Left ventricle myocardium superior (tissue), 1 donor: ENCODE measurements at places on chromosomes 4 and X. TPM values are rescaled to one million over a fixed set of nuclear protein-coding genes. Genes with fewer than 3 reads are reported as not detected.

DNA sequence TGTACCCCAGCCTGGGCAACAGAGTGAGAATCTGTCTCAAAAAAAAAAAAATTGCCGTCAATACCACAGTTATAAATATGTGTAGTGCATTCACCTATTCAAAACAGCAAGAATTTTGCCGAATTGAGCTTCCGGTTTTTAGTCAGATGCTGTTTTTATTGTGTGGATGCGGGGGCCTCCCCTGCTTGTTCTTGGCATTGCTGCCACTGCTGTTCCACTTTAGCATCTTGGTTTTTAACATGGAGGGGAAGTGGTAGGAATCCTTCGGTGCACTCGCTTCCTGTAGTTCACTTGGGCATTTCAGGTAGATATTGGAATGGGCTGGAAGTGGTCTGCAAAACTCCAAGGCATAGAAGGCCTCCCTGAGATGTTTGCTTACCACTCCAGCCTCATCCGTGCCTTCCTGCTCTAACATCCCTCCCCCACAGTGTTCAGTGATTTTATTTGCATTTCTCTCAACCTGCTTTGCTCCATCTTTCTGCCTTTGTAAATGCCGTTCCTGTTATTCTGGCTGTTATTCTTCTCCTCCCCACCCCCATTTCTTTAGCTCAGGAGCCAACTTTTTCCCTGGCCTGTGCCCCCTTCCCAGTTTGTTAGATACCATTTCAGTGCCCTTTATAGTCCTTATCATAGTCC is 25.5 kb downstream of the MOB1B start:
- no peak for DNase-seq

GRCh38 chrX:41963348-41963747 is 40.0 kb upstream of the CASK start:
- DNase-seq = no peak

Gene PDHA2
- total RNA-seq = not detected

DNA sequence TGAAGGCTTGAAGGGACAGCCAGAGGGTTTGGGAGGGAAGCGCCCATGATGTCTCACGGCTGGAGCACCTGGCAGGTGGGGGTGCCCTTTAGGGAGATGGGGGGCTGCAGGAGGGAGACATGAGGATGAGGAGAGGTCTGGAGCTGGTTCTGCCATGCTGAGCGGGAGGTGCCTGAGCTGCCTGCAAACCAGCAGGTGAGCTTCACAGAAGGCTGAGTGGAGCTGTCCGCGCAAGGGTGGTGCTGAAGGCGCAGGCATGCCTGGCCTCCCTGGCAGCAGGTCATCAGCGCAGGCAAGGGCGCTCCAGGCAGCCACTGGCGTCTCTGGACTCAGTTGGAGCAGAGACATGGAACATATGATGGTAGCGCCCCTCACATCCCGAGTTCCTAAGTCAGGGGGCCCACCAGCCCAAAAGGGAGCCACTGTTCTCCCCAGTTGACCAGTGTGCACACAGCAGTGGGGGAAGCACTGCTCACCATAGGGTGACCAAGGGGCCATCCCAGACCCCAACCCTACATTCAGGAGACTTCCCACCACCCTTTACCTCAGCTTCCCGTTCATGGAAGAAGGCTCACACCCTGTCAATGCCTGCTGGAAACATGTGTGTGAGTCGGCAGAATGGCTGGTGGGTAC is 25.8 kb downstream of the ADRA2C start:
- DNase-seq = peak; percentile 69

DNA sequence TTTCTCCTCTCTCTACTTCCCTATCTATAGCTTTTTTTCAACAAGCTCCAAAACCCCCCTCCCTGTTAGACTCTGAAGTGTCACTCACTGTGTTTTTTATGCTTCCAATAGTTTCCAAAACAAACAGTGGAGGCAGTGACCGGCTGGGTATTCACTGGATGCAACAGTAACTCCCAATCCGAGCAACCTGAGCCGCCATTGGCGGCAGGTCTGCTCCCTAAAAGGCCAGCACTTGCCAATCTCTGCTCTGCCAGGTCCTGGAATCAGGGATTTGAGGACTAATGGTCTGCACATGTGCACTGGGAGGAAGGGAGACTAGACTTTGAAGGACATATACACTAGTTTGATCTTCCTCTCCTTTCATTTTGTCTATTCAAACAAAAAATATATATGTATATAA is 7.1 kb downstream of the TBX22 start:
- DNase-seq = no peak

GRCh38 chrX:20221902-20222301 is 44.8 kb downstream of the RPS6KA3 start:
- DNase-seq = no peak

GRCh38 chr4:6556263-6556662 is 18.7 kb upstream of the MAN2B2 start:
- DNase-seq = no peak

Gene HSFX4
- total RNA-seq = not detected

DNA sequence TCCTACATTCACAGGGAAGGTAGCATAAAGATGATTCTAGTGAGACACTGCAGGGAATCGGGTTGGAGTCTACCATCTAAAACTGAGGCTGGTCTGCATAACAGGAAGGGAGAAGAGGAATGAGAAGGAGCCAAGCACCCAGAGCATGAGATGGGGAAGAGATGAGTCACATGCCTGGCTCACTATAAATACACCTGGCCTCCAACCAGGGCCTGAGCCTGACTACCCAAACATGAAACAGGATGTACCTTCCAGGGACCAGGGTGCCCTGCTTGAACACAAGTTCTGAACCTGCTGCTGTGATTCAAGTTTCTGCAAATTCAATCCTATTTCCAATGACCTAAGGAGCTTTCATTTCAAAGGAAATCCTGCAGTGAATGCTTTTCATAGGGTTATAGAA is 24.9 kb downstream of the CD99L2 start:
- peak; percentile 45 for DNase-seq

DNA sequence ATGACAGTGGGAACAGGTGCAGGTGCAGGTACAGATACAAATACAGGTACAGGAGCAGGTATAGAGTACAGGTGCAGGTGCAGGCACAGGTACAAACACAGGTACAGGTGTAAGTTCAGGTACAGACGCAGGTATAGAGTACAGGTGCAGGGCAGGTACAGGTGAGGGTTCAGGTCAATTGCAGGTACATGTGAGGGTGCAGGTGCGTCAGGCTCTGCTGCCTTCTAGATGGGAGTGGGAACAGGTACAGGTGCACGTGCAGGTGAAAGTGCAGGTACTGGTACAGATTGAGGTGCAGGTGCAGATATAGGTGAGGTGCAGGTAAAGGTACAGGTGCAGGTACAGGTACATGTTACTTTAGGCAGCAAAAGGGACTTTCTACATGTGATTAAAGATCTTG is 85.7 kb downstream of the CRLF2 start:
- DNase-seq = no peak

DNA sequence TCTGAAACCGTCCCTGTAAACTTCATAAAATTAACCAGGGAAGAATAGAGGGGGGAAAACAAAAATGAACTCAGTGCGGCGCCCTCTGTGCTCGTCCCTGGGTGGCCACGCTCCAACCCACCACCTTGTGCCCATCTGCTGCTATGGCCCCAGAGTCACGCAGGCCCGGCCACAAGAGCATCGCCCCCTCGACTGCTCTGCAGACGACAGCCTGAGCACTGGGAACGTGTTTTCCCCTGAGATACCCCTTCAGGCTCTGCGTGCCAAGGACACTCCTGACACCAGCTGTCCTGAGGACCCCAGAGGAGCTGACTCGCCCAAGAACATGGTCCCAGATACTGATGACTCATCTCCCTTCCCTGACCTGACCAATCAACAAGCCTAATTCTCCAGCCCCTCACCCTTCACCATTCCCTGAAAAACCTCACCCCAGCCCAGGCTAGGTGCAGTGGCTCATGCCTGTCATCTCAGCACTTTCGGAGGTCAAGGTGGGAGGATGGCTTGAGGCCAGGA is 64.1 kb upstream of the GPR78 start:
- no peak for DNase-seq

DNA sequence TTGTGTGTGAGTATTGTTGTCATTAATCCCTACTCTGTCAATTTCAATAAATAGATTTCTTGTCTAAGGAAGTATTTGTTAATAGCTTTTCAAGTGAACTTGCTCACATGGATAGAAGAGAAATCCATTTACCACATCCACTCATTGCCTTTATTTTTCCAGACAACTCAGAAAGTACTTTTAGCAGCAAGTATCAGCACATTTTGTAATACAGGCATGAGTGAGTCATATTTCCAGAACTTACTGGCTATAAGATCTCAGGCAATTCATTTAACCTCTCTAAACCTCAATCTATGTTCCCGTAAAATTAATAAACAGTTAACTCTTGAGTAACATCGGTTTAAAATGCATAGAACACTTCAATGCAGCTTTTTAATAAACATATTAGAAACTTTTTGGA is 317.9 kb upstream of the PCDH7 start:
- DNase-seq = no peak

- DNase-seq = no peak
Observed at GRCh38 chrX:96835660-96836289, 47.9 kb upstream of the RPA4 start.

DNA sequence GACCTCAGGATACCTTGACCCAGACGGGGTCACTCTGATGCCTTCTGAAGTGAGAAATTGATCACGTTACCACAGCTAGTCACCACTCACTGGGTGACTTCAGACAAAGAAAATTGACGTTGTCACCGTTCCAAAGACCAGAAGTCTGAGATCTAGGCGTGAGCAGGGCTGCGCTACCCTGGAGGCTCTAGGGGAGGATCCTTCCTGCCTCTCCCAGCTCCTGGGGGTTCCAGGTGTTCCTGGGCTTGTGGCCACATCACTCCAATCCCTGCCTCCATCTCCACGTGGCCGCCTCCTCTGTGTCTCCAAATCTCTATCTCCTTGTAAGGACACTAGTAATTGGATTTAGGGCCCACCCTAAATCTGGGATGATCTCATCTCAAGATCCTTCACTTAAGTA is 48.9 kb upstream of the CD99 start:
- DNase-seq = no peak

DNA sequence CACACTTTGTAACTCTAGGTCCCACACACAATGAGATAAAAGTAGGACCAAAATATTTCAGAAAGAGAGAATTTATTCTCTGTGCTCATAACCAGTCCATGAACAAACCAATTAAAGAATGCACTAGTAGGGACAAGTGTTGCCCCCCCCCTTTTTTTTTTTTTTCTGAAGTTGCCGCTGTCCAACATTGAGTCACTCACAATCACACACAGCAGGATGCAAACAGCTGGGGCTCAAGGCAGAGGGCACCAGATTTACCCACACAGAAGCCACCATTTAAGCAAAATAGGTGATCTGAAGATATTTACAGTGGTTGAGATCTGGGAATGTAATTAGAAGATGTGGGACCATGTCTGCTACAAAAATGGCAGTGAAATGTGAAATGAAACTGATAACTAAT is 850.9 kb upstream of the SLIT2 start:
- no peak for DNase-seq

DNA sequence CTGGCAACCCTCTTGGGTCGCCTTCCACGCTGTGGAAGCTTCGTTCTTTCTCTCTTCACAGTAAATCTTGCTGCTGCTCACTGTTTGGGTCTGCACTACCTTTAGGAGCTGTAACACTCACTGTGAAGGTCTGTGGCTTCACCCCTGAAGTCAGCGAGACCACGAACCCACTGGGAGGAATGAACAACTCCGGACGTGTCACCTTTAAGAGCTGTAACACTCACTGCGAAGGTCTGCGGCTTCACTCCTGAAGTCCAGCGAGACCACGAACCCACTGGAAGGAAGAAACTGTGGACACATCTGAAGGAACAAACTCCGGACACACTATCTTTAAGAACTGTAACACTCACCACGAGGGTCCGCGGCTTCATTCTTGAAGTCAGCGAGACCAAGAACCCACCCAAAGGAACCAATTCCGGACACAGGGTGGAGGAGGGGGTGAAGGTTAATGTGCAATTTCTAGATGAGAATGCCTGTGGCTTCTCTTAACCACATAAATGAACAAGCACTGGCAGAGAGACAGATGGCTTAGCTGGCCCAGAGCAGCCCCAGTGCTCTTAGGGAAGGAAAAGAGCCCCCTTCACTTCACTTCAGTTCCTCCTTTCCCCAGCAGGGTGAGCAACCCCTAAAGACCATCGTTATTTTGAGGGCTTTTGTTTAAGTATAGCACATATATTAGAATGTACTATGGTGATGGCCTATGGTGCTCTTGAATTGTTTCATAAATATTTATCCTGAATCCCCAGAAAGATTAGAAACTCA is 73.0 kb downstream of the LUZP4 start:
- no peak for DNase-seq

- DNase-seq = peak; percentile 100
Observed at GRCh38 chr4:51842554-51843308, at the start of gene DCUN1D4. Gene DCUN1D4 (plus strand): TSS chr4:51843153. CDS start chr4:51843243, 90 bp downstream.

- no peak for DNase-seq
Observed at GRCh38 chr4:24780936-24781495, 14.4 kb upstream of the SOD3 start.

DNA sequence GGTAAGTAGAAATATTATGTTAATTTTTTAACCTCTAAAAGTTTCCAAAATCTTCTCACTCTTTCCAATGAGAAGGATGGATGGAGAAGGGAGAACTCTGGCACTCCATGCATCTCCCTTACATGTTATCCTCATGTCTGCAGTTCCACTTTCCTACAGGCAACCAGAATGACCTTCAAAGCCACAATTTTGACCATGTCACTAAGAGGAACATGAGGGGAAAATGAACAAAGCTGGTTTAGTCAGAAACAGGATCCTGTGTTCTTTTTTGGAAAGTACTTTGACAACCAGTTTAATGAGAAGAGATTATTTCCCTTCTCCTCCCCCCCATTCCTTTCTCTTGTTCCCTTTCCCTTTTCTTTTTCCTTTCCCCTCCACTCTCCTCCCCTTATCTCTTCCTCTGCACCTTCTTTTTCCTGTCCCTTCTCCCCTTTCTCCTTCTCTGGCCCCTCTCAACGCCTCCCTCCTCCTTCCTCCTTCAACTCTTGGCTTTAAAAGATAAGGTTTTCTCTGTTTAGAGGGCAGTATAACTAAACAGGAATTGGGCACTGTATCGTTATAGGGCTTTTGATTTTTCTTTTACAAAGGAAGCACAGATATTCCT is 42.5 kb downstream of the DTHD1 start:
- DNase-seq = no peak
